HCT116 (cell line): ENCODE measurements at places on chromosomes 16 and 17. TPM values are rescaled to one million over a fixed set of nuclear protein-coding genes. Genes with fewer than 3 reads are reported as not detected.

- DNase-seq, result no peak
- peaks cover 6% of the 10 kb centered on the region for H3K4me1 ChIP-seq
- no peaks in the 10 kb centered on the region for H3K27me3 ChIP-seq
Observed at GRCh38 chr17:17231621-17232302, 5.2 kb downstream of the FLCN start.

DNA sequence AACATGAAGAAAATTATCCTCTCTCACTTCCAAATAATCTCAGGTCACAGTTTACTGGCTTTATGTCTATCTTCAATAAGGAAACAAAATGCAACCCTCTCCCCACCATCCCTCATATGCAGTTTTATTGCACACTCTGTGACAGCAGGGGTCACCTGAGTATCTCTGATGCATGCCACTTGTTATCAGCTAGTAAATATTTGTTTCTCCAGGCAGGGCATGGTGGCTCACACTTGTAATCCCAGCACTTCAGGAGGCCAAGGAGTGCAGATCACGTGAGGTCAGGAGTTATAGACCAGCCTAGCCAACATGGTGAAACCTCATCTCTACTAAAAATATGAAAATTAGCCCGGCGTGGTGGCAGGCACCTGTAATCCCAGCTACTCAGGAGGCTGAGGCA is 61.1 kb downstream of the ADAMTS18 start:
- peaks cover 16% of the 10 kb centered on the region for H3K27me3 ChIP-seq
- no peak overlapping the region for H3K4me3 ChIP-seq
- H3K27ac ChIP-seq, result no peak overlapping the region
- no peak for DNase-seq
- no peaks in the 10 kb centered on the region for H3K4me1 ChIP-seq

DNA sequence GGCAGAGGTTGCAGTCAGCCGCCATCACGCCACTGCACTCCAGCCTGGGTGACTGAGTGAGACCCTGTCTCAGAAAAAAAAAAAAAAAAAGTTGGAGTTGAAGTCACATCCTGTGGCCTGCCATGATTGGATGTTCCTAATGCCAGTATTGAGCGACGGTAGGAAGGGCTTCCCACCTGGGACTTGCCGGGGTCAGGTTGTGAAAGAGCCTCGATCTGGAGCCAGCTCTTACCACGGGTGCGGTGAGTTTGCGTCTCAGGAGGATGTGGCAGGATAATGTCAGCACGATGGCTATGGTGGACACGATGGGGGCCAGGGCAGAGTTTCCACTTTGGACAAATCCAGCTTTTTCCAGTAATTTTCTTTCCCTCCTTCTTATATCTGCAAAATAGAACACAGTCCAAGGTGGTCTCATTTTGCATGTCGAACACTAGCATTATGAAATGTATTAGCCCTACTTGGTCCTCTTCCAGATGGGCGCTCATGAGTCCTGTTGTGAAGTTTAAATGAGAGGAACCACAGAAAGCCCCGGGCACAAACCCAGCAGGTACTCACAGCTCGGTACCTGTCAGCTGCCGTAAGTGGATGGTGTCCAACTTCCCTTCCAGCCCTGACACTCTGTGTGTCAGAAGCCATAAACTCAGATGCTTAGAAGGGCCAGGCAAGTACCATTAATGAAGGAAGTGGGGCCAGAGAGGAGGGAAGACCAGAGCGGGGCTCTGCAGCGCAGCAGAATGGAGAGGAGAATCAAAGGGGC is 22.2 kb downstream of the ABCC12 start:
- no peaks in the 10 kb centered on the region for H3K4me1 ChIP-seq
- no peaks in the 10 kb centered on the region for H3K36me3 ChIP-seq
- H3K27me3 ChIP-seq, result no peaks in the 10 kb centered on the region
- H3K27ac ChIP-seq, result no peak overlapping the region
- H3K4me3 ChIP-seq, result no peak overlapping the region

DNA sequence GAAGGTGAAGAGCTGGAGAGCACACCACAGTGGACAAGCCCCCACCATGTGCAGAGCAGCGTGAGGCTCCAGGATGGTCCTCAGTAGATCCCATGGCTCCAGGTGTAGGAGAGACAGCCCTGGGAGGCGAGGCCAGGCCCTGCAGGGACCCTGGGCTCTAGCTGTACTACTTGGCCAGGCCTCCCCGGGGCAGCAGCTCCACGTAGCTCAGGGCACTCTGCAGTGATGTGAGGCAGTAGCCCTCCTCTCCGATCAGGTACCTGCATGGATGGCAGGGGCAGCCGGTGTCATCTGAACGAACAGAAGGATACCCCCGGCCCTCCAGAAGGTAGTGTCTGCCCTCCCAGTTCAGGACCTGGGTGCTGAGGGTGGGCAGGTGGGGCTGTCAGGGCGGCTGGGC is 6.2 kb upstream of the SPATA2L start:
- H3K36me3 ChIP-seq, result no peaks in the 10 kb centered on the region; the same call in 1 of the 2 replicates
- H3K4me1 ChIP-seq, result peaks cover 20% of the 10 kb centered on the region
- H3K4me3 ChIP-seq, result no peak overlapping the region
- DNase-seq, result no peak
- H3K27ac ChIP-seq, result no peak overlapping the region

DNA sequence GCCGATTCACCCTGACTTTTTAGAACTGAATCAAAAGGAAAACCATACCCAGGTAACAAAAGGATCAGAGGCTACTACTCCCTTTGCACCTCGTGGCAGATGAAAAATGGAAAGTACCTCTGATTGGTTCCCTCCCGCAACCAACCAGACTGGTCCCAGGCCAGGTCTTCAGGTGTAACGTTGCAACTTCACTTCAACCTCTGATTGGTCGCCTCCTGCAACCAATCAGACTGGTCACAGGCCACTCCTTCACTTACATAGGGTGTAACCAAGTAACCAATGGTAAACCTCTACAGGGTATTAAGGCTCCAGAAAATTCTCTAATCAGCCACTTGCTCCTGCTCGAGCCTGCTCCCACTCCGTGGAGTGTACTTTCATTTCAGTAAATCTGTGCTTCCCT is 89.4 kb downstream of the ADCY9 start:
- H3K4me1 ChIP-seq, result no peaks in the 10 kb centered on the region
- no peak overlapping the region for H3K27ac ChIP-seq
- no peaks in the 10 kb centered on the region for H3K27me3 ChIP-seq

GRCh38 chr16:82660075-82660645 is 33.4 kb downstream of the CDH13 start:
- H3K36me3 ChIP-seq, result no peaks in the 10 kb centered on the region
- H3K27ac ChIP-seq, result no peak overlapping the region
- no peak overlapping the region for H3K4me3 ChIP-seq

GRCh38 chr16:84788920-84789391 is 30.8 kb upstream of the CRISPLD2 start:
- H3K36me3 ChIP-seq, result no peaks in the 10 kb centered on the region
- H3K27ac ChIP-seq, result no peak overlapping the region
- DNase-seq, result no peak
- H3K4me3 ChIP-seq, result no peak overlapping the region
- 0 out of 2 replicates have a peak, but pooled peaks cover 2% of the 10 kb centered on the region for H3K4me1 ChIP-seq
- no peaks in the 10 kb centered on the region for H3K27me3 ChIP-seq

DNA sequence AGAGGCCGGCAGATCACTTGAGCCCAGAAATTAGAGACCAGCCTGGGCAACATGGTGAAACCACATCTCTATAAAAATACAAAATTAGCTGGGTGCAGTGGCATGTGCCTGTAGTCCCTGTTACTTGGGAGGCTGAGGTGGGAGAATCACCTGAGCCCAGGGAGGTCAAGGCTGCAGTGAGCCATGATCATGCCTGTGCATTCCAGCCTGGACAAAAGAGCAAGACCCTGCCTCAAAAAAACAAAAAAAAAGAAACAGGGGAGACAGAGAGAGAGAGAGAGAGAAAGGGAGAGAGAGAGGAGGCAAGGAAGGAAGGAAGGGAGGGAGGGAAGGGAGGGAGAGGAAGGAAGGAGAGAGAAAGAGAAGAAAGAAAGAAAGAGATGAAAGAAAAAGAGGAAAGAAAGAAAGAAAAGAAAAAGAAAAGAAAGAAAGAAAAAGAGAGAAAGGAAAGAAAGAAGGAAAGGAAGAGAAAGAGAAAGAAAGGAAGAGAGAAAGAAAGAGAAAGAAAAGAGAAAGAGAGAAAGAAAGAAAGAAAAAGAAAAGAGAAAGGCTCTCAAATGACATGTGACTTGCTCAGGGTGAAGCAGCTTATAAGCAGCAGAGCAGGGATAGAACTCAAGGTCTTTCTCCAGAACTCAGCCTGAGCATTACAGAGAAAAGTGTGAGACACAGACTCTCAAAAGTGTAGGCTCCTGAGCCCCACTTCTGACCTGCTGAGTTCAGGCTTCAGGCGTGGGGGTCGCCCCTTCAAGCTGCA is 15.5 kb downstream of the CX3CL1 start:
- no peak for DNase-seq
- H3K27ac ChIP-seq, result no peak overlapping the region

- no peak overlapping the region for H3K27ac ChIP-seq
- H3K4me3 ChIP-seq, result no peak overlapping the region
- peaks cover under 1% of the 10 kb centered on the region for H3K4me1 ChIP-seq
- DNase-seq, result no peak
- H3K27me3 ChIP-seq, result no peaks in the 10 kb centered on the region
- no peaks in the 10 kb centered on the region for H3K36me3 ChIP-seq
Observed at GRCh38 chr16:72480911-72481310, 309.0 kb upstream of the PMFBP1 start.

DNA sequence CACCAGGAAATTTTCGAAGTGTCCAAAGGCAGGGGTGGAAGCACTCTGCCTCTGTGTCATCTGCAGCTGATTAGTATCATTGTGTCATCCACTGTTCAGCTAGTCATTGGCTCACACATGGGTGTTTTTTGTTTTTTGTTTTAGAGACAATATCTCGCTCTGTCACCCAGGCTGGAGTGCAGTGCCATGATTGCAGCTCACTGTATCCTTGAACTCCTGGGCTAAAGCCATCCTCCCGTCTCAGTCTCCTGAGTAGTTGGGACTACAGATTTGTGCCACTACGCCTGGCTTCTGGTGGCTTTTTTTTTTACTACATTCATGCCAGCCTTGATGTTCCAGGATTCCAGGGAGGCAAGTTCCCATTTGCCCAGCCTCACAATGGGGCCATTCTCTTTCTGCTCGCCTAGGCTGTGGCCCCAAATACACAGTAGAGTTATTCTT is 32.5 kb upstream of the MYO18A start:
- 0 out of 2 replicates have a peak, but pooled peaks cover 4% of the 10 kb centered on the region for H3K36me3 ChIP-seq
- H3K4me1 ChIP-seq, result no peaks in the 10 kb centered on the region
- DNase-seq, result no peak
- no peaks in the 10 kb centered on the region for H3K27me3 ChIP-seq
- no peak overlapping the region for H3K27ac ChIP-seq

DNA sequence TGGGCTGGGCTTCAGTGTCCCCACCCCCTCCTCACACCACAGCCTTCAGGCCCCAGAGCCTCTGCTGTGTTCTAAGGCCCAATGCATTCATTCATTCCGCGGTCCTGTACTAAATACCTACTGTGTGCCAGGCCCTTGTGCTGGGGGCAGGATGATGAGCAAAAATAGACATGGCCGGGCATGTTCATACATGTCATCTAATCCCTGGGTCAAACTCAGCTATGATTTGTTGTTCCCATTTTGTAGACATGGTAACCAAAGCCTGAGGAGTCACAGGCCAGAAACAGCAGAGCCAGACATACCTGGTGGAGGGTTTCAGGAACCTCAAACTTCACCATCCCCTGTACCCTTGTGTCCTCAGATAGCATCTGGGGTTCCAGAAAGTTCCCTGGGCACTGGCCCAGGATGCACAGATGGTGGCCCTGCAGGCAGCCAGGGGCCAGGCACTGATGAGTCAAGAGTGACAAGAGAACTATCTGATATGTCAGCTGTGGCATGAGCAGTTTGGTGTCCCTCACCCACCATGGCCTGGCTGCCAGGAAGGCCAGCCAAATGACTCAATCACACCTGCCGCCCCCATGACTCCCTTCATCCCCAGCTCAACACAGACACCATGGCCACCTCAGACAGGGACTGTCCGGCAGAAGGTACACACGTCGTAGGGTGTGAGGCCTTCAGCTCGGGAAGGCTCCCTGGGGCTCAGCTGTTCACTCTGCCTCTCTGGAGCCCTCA is 2.7 kb upstream of the RRAD start:
- H3K27ac ChIP-seq, result peak overlapping the region; percentile 22
- H3K4me1 ChIP-seq, result peaks cover 21% of the 10 kb centered on the region
- DNase-seq, result no peak
- no peaks in the 10 kb centered on the region for H3K36me3 ChIP-seq
- no peak overlapping the region for H3K4me3 ChIP-seq

DNA sequence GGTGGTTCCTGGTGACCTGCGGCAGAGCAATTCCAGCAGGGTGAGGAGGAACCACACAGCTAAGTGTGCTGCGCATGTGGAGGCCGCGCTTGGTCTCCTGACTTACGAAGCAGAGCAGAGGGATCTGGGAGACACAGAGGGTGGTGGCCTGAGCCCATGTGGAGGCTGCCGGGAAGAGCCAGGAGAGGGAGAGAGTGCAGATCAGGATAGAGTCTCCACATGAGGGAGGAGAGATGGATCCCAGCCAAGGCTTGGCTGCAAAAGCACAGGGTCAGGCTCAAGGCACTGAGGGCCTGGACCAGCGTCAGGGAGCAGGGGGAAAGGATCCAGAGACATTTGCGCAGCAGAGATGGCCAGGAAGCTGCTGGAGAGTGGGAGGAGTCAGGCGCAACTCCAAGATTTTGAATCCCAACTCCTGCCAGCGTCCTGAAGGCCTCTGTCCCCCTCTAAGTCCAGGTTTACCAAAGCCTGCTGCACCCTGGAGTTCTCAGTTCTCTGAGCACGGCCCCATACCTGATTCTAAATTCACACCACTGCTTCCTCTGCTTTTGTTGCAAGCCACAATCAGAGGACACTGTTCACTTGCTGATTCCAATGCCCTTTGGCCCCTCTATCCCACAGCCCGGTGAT is 11.3 kb upstream of the MLLT6 start:
- no peak for DNase-seq
- H3K4me3 ChIP-seq, result no peak overlapping the region
- H3K4me1 ChIP-seq, result peaks cover 8% of the 10 kb centered on the region; the same call in 1 of the 2 replicates
- H3K27me3 ChIP-seq, result no peaks in the 10 kb centered on the region
- no peak overlapping the region for H3K27ac ChIP-seq

DNA sequence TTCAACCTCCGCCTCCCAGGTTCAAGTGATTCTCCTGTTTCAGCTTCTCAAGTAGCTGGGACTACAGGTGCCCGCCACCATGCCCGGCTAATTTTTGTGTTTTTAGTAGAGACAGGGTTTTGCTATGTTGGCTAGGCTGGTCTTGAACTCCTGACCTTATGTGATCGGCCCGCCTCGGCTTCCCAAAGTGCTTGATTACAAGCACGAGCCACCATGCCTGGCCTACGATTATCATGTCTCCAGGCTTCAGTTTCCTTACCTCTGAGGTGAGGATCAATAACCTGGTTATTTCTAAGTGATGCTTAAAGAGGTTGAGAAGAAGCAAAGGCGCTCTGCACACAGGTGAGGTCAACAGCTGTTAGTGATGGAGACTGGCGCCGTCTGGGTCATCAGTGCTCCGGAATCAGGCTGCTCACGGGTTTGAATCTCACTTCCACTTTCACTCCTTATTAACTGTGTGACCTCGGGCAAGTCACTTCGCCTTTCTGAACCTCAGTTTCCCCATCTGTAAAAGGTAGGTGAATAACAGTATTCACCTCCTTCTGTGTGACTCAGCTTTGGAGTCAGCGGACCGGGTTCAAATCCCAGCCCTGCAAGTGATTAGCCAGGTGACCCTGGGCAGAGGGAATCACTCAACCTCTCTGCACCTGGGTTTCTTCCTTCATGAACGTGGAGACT is 745 bp upstream of the ABCC1 start:
- DNase-seq, result no peak
- H3K27me3 ChIP-seq, result no peaks in the 10 kb centered on the region
- H3K4me1 ChIP-seq, result peaks cover 33% of the 10 kb centered on the region
- H3K4me3 ChIP-seq, result peak overlapping the region; percentile 55

- H3K36me3 ChIP-seq, result no peaks in the 10 kb centered on the region
- no peak overlapping the region for H3K4me3 ChIP-seq
- no peak overlapping the region for H3K27ac ChIP-seq
- no peaks in the 10 kb centered on the region for H3K4me1 ChIP-seq
Observed at GRCh38 chr17:29045734-29046472, 3.0 kb downstream of the PIPOX start.

SLC38A8 gene
- not detected for total RNA-seq

GAS2L2 gene
- not detected for total RNA-seq

SLC46A1 gene
- 17.8 TPM for total RNA-seq
